ENCODE measurements at places on chromosomes 4 and X.

DNA sequence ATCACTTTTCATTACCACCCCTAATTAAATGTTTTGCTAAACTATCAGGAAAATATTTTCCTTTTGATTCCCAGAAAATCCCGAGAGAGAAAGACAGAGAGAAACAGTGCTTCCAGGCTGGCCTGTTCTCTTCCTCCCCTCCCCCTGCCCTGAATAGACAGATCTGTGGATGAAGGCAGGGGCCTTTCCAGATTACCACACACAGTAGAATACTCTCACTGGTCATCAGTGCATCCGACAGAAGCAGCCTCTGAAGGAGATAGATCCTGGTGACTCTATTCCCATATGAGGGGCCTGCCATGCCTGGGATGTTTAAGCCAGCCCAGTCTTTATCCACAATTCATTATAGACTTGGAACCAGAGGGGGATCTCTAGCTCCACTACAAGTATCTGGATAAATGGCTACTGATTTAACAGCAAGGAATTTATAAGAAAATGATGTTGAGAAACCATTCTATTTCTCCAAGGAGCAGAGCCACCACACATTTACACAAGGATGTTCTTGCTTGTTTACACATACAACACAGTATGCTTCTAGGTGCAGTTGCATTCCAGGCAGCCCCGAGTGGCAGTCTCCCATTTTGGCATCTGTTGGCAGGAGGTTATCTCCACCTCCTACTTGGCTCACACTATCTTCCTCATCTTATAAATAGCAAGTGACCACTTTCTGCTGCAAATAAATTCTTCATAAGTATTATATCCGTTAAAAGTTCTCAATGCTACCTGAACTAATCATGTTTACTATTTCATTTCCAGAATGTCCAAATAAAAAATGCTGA is 115.8 kb downstream of the HS6ST2 start:
- no peak for DNase-seq

- DNase-seq, result no peak
These were observed 4.3 kb downstream of the CCNA2 start for GRCh38 chr4:121819216-121819965.

DNA sequence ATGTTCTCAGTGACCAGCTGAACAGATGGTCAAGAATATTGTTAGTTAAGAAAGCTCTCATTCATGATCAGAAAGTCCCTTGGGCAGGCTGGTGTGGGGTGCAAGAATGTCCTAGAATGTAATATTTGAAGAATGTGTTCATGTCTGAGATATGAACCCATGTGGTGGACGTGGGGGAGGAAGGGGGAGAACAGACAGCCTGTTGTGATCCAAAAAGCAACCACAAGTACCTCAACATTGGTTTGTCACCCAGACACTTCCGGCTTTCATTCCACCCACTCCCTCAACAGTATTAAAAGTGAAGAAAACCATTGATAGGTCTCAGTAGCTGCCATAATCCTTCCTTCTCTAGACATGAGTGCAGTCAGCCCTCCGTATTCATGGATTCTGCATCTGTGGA is 82.2 kb downstream of the MAML3 start:
- no peak for DNase-seq

DNA sequence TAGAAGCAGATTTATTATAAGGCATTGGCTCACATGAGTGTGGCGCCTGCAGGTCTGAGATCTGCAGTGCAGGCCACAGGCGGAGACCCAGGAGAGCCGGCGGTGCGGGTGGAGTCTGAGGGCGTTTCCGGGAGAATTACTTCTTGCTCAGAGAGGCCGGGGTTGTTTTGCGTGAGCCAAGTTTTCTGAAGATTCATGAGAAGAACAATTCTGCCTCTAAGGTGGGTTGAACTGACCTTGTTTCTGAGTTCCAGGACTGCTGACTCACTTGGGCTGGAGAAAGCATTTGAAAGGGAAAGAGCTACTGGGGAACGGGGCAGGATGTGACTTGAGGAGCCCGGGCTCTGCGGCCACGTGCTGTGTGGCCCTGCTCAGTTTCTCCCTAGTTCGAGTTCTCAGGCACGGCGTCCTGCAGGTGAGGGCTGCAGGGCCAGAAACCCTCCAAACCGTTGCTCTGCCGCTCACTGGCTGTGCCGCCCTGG is 36.7 kb upstream of the SORCS2 start:
- no peak for DNase-seq

DNA sequence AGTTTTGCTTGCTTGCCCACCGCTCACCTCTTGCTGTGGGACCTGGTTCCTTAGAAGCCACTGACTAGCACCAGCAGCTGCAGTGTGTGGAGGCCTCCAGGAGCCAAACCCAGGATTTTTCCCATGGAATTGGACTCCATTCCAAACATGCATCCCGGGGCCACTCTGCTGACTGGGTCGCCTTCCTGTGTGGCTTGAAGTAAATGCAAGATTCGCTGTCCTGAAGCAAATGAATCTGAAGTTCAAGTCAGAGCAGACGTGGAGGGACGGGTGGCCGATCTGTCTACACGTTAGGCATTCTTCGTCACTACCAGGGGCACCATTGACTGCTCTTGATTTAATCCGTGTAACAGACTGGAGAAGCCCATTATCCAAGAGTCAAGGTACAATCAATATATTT is 109.0 kb downstream of the SHOX start:
- no peak for DNase-seq

GRCh38 chr4:71300964-71301363 is 37.9 kb upstream of the SLC4A4 start:
- DNase-seq, result no peak

GRCh38 chr4:74932832-74933561 is at the start of gene PARM1:
Gene PARM1, plus strand, starts transcription at chr4:74933116. Its CDS starts 212 bp downstream, at chr4:74933328.
- no peak for DNase-seq

DNA sequence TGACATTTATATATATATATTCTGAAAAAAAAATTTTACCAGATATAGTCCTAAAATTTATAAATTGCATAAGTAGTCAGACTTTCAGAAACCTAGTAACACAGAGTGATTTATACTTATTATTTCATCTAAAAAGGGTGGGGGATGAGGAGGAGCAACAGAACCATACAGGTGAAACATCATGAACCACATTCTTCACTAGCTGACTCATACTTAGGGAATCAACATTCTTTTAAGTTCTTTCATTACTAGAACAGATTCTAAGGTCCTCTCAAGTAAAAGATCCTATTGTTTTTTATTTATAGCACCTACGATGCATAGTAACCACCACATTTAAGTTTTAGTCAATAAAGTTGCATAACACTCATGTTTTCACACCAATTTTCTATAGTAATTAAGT is 166.1 kb downstream of the LRBA start:
- no peak for DNase-seq

GRCh38 chr4:110611968-110612447 is 10.9 kb downstream of the PITX2 start:
- DNase-seq, result no peak

DNA sequence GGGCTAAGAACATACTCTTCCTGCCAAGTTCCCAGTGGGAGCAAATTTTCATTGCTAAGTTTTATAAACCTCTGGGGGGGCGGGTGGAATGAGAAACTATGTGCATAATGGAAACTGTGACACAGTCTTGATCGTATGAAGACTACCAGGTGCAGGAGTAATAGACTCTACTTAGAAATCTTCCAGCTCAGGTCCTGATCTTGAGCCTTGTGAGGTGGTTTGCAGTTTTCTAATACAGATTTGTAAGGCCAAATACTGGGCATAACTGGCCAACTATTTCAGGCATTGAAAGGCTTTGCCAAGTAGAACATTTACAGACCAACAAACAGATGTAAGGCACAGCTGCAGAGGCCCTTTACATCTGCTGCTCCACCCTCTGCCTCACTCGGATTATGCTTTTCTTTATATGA is 89.7 kb upstream of the CBR4 start:
- DNase-seq, result no peak
